Activated T-cell treated with anti-CD3 and anti-CD28 coated beads, Interleukin-2, amount 50 U/mL, for 4 hours (primary cell): ENCODE measurements at places on chromosomes 2 and 18.

GRCh38 chr2:20456636-20457426, 10.0 kb downstream of the RHOB start:
- no peak for DNase-seq

- no peak for DNase-seq
Observed at GRCh38 chr18:62797329-62797728, 82.0 kb downstream of the PHLPP1 start.

DNA sequence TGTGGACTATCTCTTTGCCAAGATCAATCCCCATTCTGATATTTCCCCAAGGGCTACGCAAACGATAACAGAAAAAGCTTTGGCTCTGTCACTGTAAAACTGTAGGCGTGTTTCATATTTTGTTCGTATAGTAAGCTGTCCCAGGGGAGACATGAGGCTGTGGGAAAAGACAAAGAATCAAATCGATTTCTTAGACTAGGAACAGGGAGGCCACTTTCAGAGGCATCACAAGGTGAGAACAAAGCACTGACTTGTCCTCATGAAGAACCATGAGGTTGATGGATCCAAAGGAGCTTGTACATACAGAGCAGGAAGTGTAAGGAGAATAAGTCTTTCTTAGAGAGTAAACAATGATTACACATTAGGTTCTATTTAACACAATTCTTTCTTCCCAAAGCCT, 255.7 kb downstream of the HNMT start:
- DNase-seq, result no peak

DNA sequence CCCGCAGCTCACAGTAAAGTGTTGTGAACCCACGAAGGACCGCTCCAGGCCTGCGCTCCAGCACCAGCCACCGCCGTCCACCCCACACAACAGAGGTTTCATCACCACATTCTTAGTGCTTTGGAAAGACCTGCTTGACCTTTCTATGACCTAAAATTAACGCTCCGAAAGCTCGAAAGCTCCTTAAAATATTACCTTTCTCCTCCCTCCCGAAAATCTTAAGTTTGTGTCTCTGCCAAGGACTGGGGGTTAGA, 149.2 kb downstream of the TWIST2 start:
- DNase-seq, result no peak

- DNase-seq, result no peak
Observed at GRCh38 chr18:48733643-48734253, 194.9 kb downstream of the CTIF start.

DNA sequence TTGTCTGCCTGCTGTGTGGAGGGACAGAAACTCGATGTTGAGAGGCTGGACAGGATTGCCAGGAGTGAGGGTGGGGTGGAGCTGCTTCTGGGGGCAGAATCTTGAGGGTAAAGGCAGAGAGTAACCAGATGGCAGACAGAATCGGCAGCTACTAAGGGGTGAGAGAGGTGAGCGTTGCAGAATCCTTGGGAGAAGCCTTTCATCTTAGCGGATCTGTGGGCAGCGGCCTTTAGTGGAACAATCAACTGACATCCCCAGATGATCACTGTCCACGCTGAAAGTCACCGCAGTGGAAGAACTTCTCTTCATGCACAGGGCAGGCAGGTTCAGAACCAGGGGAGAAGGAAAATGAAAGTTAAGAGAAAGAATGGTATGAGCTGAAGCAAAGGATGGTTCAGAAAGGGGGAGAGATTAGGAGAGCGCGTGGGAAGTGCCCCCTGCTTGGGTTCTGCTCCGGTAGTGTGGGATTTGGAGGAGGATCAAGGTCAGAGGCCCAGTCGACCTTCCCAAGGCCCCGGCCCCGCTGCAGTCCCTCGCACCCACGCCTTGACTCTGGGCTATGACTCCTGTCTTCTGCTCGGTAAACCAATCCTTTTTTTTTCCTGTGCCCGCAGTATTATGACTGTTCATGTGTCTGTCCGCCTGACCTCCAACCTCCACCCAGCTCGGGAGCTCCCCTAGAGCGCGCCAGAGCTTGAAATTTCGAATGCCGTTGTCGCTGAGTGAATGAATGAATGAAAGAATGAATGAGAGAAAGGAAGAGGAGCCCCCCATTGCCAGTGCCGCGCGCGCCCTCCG, 584 bp downstream of the BOLA3 start:
- DNase-seq, result no peak

DNA sequence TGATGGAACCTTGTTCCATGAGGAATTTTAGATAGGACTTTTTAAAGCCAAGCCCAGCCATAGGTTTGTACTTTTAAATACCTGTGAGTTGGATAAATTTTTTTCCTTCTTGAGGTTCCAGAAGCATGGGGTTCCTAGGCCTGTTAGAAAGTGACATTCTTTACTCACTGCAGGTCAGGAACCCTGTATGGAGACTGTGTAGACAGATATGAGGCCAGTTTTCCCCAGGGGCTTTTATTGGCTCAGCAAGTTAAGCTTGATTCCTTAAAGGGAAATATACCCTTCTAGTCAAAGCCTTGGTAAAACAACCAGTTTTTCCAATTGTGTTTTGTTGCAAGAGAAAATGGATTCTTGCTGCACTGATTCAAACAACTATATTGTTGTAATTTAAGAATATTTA, 38.4 kb upstream of the GMCL1 start:
- no peak for DNase-seq

DNA sequence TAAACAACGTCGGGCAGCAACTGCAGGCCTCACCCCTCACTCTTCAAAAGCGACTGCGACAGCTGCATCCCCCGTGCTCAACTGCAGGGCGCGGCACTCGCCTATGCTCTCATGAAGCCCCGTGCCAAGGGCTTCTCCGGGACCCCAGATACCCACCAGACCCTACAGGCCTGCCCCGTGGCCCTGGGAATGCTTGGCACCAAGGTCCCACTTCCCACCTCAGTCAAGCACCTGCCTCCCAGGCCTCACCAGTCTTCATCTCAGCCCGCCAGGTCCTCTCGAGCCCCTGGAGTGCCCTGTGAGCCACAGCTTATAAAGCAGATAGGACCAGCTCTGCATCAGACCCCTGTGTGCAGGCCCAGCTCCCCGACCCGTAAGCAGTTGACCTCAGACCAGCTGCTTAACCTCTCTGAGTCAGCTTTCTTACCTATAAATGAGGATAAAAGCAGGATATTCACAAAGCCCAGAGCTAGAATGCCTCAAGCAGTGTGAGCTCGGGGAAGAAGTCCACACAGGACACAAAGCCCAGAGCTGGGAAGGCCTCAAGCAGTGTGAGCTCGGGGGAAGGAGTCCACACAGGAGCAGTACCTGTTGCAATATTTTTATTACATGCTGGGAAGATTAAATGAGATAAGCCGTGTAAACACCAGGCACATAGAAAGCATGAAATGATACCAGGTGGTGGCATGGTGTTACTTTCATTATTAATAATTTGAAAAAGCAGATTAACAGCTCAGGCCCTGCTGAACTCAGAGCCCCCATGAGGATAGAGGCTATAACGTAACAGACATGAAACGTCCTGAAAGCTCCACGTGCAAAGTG, 96.9 kb downstream of the HDAC4 start:
- no peak for DNase-seq

DNA sequence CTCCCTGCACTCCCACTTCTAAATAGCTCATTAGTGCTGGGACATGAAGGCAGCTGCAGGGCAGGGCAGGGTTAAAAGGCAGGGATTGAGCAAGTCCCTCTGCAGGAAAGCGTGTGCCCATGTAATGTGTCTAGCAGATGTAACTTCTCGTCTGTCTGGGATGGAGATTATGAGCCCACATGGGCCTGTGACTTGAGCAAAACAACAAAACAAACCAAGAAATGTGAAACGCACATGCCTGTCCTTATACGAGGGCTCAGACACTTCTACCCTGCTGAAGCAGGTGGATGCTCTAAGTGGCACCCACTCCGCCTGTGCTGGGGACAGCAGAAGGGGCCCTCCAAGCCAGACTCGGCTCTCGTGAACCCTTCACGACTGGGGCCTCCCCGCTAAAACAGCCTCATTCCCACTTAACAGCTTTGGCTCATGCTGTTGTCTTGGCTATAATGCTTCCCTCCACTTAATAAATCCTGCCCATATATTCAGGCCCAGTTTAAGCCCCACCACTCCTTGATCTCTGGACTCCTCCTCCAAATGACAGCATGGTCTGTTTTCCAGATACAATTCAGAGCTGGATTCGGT, 40.9 kb downstream of the TMEM247 start:
- DNase-seq, result no peak

GRCh38 chr2:170651624-170652325, 63.4 kb upstream of the SP5 start:
- DNase-seq, result peak; percentile 20

- no peak for DNase-seq
Observed at GRCh38 chr2:45300026-45300750, 290.9 kb upstream of the SIX2 start.

DNA sequence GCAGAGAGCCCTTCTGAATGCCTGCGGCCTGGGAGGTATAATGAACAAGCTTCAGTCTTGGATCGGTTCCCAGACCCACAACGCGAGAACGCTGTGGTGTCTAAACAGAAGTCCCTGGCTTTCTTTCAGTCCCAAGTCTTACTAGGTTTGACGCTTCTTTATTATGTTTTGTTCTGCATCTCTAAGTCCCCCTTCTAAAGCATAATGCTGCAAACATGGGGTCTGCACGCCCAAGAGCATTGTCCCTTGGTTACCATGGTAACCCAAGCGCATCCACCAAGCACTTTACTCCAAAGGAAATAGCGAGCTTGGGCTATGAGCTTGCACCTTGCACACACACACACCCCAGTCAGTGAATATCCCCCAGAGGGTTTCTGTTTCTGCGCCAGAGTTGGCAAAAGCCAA, 193.7 kb downstream of the INO80D start:
- DNase-seq, result no peak
